Hepatocyte (in vitro differentiated cells): ENCODE measurements at places on chromosomes 1 and 21.

DNA sequence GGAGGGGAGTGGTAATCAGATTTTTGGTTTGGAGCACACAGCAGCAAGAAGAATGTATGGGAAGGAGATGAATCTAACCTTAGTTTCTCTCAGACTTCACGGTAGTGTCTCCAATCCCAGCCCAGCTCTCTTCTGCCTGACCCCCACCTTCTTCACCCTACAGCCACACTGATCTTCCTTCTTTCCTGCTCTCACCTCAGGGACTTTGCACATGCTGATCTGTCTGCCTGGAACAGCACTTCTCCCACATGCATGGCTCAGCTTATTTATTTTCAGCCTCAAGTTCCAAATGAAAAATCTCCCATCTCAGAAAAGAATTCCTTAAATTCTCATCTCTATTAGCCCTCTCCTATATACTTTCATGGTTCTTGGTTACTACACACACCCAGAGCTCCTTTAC, 48.8 kb upstream of the LPAR3 start:
- H3K27me3 ChIP-seq: peaks cover 5% of the 10 kb centered on the region
- no peaks in the 10 kb centered on the region for H3K4me1 ChIP-seq
- DNase-seq: no peak
- H3K4me3 ChIP-seq: no peak overlapping the region
- H3K36me3 ChIP-seq: no peaks in the 10 kb centered on the region
- no peak overlapping the region for H3K27ac ChIP-seq

DNA sequence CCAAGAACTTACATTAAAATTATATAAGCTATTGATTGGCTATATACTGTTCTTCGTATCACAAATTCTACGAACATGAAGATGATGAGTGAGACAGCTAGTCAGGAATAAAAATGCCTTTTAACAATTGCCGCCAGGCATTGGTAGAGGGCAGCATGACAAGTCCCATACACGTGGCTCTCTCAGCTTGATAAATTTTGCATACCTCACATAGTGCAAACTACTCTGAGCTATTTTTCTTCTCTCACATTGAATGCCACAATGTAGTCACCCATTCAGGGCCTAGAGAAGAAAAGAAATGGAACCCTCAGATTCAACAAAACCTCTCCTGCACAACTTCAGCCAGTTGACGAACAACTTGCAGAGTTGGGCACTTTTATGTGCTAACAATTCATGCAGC, 27.0 kb upstream of the FMO2 start:
- DNase-seq: no peak
- no peaks in the 10 kb centered on the region for H3K36me3 ChIP-seq
- no peaks in the 10 kb centered on the region for H3K27me3 ChIP-seq
- H3K27ac ChIP-seq: peak overlapping the region; percentile 85
- H3K4me3 ChIP-seq: no peak overlapping the region

- H3K27me3 ChIP-seq: no peaks in the 10 kb centered on the region
- no peaks in the 10 kb centered on the region for H3K36me3 ChIP-seq
- H3K4me1 ChIP-seq: peaks cover 12% of the 10 kb centered on the region
- no peak overlapping the region for H3K4me3 ChIP-seq
Observed at GRCh38 chr1:226995365-226996332, 55.6 kb downstream of the COQ8A start.

DNA sequence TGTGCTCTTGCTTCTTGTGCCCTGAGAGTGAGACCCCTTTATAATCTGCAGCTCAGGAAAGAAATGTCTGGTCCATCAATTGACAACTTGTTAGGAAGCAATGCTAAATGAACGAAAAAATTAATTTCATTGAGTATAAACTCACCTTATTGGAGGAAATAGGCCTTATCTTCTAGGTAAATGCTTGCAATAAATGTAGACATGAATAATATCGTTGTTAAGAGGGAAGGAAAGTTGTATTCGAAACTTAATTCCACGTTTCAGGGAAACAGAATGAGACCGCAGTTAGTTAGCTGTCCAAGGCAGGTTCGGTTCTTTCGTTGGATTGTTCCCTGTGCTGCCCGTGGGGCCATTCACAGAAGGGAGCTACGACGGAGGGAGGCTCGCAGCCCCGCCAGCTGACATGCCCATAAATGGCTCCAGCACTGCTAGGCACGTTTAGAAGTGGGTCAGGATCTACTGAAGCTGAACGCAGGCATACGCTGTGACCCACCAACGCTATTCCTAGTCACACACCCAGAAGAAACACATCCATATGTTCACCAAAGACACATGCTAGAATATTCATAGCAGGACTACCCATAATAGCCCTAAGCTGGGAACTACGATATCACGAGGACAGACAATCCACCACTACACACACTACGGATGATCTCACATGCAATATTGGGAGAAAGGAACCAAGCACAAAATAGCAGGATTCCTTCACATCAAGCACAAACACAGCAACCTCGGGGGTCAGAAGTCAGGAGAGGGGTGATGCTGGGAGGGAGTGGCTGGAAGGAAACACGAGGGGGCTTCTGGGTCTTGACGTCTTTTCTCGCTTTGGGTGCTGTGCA, 56.2 kb upstream of the LBR start:
- no peaks in the 10 kb centered on the region for H3K36me3 ChIP-seq
- no peaks in the 10 kb centered on the region for H3K4me1 ChIP-seq
- H3K4me3 ChIP-seq: no peak overlapping the region
- DNase-seq: no peak
- no peaks in the 10 kb centered on the region for H3K27me3 ChIP-seq

DNA sequence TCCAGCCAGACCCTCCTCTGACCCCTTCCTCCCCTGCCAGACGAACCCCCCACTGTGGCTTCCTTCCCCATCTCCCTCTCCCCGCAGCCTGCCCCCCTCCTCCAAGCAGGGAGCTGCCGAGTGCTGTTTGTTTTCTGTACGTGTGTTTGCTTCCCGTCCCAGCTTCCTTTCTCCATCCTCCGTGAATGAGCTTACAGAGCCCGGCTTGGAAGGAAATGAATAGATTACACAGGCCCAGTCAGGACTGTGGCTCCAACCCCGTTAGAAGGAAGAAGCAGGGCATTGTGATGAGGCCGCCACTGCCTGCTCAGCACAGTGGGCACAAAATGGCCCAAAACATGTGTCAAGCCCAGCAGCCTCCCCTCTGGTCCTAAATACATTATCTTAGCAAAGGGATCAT, 123.2 kb downstream of the IGSF21 start:
- no peaks in the 10 kb centered on the region for H3K36me3 ChIP-seq
- H3K4me1 ChIP-seq: no peaks in the 10 kb centered on the region
- H3K27ac ChIP-seq: no peak overlapping the region
- DNase-seq: no peak
- no peak overlapping the region for H3K4me3 ChIP-seq

DNA sequence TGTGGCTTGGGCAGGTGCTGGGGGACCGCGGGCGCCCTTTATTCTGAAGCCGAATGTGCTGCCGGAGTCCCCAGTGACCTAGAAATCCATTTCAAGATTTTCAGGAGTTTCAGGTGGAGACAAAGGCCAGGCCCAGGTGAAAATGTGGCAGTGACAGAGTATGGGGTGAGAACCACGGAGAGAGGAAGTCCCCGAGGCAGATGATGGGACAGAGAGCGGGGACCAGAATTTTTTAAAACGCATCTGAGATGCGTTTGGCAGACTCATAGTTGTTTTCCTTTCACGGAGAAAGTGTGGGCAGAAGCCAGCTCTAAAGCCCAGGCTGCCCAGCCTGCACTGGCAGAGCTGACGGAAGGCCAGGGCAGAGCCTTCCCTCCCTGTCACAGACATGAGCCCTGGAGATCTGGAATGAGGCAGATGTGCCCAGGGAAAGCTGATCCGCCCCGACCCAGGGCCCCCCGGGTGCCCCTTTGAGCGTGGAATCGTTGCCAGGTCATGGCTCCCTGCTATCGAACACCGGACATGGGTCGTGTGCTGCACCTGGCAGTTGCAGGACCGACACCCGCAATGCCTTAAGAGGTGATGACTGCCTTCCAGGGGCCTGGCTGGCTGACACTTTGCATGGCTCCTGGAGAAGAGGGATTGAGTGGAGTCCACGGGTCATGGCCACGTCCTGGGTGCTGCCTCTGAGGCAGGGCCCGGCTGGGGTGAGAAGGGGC, 6.5 kb upstream of the SLX9 start:
- no peak overlapping the region for H3K27ac ChIP-seq
- no peaks in the 10 kb centered on the region for H3K36me3 ChIP-seq
- no peak overlapping the region for H3K4me3 ChIP-seq
- DNase-seq: no peak
- H3K27me3 ChIP-seq: peaks cover 47% of the 10 kb centered on the region
